ENCODE measurements at places on chromosomes 11 and 22. TPM values are rescaled to one million over a fixed set of nuclear protein-coding genes. Genes with fewer than 3 reads are reported as not detected.

GRCh38 chr11:120401506-120401905 lies 65.3 kb downstream of the ARHGEF12 start:
- no peak for DNase-seq

PDE2A gene
- total RNA-seq = 38.8 TPM

- no peak for DNase-seq
Observed at GRCh38 chr11:12111549-12112520, 1.4 kb downstream of the MICAL2 start.

TP53AIP1 gene
- not detected for total RNA-seq

DNA sequence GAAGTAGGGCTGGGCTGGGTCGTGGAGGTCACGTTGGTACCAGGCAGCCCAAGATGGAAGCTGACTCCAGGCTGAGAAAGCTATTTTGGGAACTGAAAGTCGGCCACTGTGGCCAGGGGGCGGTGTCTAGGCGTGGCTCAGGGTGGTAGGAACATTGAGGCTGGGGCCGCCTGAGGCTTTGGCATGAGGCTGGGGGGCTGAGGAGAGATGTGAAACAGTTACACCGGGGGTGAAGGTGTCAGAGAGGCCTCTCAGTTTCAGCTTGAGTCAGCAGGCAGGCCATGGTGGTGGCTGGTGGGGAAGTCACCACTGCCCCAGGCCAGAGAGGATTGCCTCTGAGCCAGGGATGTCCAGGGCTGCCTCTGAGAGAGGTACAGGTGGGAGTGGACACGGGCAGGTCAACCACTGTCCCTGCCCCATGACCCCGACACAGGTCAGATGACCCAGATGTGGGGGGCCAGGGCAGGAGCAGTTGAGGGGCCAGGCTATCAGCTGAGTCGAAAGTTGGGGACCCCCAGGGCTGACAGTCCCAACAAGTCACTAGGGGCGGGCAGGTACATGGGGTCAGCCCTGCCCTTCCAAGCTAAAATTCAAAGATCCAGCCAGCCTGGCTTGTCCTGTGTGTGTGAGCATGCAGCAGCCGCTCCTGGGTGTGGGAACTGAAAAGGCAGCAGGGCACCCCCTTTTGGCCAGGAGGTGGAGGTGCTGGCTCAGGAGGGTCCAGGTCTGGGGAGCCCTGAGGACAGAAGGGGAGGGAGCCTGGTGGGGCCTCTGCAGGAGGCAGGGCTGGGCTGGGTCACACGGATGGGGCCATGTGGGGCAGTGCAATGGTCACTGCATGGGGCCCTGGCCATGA lies 7.2 kb downstream of the KCNK7 start:
- peak; percentile 89 for DNase-seq

DNA sequence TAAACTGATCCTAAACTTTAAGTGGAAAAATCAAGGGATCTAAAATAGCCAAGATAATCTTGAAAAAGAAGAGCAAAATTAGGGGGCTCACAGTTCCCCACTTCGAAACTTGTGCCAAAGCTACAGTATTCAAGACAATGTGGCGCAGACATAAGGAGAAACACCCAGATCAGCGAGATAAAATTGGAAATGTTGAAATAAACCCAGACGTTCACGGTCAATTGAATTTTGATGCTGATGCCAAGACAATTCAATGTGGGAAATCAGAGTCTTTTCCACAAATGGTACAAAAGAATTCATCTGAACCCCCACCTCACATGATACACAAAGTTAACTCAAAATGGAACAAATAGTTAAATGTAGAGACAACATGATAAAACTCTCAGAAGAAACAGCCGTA lies 601.6 kb downstream of the BRD1 start:
- DNase-seq = no peak
